PC-9 (cell line): ENCODE measurements at places on chromosomes 7 and 10.

DNA sequence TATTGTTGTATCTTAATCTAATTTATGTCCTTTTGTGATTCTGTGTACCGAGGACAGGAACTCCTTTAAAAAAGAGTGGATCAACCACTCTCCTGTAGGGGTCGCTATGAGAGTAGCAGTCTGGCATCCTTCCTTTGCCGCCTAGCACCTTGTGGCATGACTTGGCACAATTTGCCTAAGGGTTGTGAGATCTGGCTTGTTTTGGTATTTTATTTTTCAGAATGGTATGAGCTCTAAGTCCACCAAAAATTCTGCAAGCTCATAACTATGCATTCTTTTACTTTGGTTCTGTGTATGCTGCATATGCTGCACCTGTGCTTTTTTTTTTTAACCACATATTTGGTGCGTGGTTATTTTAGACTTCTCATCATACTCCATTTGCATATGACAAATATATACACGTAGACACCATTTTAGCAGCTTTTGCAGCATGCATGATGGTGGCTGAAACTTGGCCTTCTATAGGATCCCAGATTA lies 112.8 kb downstream of the CDK14 start:
- DNase-seq = no peak

DNA sequence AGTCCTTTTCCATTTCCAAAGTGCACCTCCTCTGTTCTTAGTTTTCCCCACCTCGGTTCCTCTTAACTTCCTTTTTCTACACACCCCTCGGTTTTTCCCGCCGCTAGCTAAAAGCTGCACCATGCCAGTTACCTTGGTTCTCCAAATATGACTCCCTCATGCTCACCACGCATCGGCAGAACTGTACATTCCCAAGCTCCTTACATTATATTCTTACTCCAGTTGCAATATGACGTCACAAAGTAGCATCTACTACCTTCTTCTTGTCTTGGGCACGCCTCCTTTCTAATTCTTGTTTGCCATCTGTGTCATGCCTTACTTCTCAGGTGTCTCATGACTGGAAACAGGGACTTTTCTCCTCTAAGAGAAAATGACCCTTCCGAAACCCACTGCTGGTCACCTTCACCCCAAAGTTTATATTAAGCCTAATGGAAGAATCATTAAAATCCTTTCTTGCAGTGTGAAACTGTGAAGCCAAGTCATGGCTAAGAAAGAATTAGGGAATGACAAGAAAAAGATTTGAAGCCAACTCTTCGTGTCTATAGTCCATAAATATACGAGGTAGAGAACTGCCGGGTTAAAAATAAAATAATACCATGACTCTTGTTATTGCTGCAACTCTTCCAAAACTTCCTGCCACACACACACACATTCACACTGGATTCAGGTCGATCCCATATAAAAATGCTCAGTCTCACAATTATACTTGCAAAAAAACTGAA lies 1.7 kb downstream of the ESYT2 start:
- DNase-seq = peak; percentile 85

GRCh38 chr10:93274419-93274818 lies 200.7 kb downstream of the CYP26A1 start:
- DNase-seq = no peak

DNA sequence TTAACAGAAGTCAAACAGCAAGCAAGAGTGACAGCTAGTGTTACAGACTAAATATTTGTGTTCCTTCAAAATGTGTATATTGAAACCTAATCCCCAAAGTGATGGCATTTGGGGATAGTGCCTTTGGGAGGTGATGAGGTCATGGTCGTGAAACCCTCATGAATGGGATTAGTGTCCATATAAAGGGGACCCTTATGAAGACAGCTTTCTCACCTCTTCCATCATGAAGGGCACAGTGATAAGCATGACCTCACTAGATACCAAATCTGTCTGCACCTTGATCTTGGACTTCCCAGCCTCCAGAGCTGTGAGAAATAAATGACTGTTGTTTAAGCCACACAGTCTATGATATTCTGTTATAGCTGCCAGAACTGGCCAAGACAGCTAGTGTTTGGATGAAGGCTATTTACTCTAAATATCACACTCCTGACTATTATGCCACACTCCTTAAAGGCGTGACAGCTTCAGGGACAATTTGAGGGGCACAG lies 235.7 kb upstream of the TMEM72 start:
- DNase-seq = no peak

DNA sequence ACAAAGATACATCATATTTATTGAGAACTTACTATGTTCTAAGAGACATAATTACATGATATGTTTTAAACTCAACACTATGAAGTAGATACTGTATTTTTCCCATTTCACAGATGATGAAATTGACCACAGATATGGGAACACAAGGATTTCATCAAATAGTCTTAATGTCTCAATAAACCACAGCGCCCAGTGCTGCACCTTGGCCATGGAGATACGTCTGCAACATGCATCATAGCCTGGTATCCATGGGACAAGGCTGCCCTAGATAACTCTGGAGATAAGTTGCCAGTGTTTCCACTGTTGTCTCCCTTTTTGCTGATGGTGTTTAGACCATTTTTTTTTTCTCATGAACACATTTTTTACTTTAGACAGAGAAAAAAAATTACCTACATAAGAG lies 97.5 kb downstream of the GNAT3 start:
- DNase-seq = no peak

DNA sequence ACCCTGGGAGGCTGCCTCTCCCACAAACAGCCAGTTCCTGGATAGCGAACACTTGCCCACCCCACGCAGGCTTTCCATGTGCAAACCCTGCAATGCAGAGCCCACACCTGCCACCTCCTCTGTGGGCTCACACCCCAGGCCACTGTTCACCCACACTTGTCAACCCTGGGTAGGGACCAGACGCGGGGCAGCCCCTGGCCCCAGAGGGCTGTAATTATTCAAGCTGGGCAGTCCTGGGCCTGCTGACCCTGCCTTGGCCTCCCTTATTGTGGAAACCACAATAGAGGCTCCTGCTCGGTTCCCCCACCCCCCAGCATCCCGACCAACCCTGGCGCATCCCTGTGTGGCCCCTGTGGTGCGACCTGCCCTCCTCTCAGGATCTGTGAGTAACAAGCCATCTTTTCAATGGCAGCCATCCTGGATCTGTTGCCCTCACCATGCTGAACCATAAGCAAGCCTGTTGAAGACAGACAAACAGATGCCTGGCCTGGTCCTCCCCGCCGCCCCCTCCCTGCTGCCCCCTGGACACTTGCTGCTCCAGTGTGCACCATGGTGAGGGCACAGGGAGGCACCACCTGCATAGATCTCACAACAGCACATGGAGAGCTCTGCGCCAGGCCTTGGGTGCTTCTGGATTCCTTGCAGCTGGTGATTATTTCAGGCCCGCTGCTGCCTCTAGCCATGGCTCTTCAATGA lies 15.8 kb upstream of the UBE3C start:
- no peak for DNase-seq

- no peak for DNase-seq
Measured at GRCh38 chr10:132385389-132385667, 11.7 kb upstream of the PWWP2B start.

- no peak for DNase-seq
Measured at GRCh38 chr10:124888262-124888661, 53.7 kb upstream of the ZRANB1 start.

DNA sequence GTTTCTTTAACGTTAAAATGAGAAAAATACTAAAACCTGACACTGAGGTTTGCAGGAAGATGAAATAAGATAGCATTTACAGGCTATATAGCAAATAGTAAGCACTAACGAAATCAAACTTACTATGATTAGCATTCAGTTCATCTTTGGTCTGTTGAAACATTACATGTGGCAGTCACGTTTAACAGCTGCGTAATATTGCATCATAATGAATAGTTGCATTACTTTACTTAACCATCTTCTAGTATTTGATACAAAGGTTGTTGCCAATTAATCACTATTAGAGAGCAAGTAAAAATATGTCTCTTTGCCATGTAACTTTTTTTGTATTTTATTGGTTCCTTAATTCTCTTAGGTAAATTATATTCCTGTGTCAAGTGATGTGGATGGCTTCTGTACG lies 131.8 kb upstream of the GHITM start:
- no peak for DNase-seq

DNA sequence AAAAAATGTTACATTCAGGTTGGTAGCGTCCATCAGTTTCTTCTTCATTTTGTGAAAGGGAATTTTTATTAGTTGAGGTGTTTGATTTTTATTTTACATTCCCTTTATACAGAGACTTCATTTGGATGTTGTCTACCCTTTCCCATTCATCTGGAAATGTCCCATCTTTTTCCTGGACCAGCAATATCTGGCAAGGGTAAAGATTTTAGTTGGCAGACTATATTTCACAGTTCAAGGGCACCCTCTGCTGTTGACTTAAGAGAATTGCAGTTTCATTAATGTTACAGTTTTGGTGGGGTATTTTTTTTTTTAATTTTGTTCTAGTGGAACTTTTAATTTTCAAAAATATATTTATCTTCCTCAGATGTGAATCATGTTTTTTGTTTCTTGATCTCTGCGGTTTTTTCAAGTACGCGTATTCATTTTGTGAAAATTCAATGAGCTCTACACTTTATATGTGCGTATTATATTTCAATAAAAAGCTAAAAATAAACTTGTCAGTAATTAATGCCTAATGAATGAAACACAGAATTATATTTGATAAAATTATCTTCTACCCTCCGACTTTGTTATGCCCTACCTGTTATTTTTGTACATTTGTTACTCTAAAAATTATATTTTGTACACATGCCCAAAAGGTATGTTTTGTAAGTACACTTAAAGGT lies 97.9 kb upstream of the KLF14 start:
- peak; percentile 58 for DNase-seq
